Activated naive CD8-positive, alpha-beta T cell treated with anti-CD3 and anti-CD28 coated beads, Interleukin-2, amount 10 ng/mL, durations not matched to agents 7 days and 5 days (primary cell): ENCODE measurements at places on chromosomes 5 and 9.

- no peak for DNase-seq
These were observed 47.0 kb downstream of the KIF24 start for GRCh38 chr9:34282096-34282495.

DNA sequence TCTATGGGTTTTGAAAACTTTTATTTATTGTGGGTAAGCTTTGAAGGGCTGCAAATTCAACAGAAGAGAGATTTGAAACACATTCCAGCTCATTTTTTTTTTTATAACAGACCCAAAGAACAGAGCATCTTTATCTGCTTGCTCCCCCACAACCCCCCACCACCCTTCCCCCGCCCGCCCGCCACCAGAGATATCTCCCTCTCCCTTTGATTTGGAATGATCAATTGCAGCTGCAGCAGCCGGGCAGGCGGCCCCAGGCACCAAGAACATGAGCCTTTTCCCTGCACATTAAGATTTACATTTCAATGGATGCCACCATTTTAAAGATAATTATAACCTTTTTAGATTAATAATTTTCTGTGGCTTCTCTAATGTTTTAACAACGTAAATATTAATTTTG is 510.9 kb downstream of the ZNF608 start:
- DNase-seq, result no peak

- DNase-seq, result peak; percentile 76
These were observed 145.5 kb downstream of the ERCC6L2 start for GRCh38 chr9:96020792-96021550.

GRCh38 chr5:2300861-2301574 is 418.3 kb upstream of the IRX4 start:
- no peak for DNase-seq

- DNase-seq, result no peak
These were observed 84.5 kb downstream of the NRG2 start for GRCh38 chr5:139958432-139959148.
